ENCODE measurements at places on chromosomes 5 and 9. TPM values are rescaled to one million over a fixed set of nuclear protein-coding genes. Genes with fewer than 3 reads are reported as not detected.

The COL15A1 gene
- 256 TPM for total RNA-seq

The KIF4B gene
- under 0.01 TPM for total RNA-seq

The PPP6C gene
- 35.8 TPM for total RNA-seq

GRCh38 chr9:18976221-18976708, 56.7 kb downstream of the SAXO1 start:
- peaks cover 13% of the 10 kb centered on the region for H3K4me1 ChIP-seq
- H3K27ac ChIP-seq = no peak overlapping the region
- H3K27me3 ChIP-seq = no peaks in the 10 kb centered on the region
- ATAC-seq = no peak
- no peaks in the 10 kb centered on the region for H3K36me3 ChIP-seq

DNA sequence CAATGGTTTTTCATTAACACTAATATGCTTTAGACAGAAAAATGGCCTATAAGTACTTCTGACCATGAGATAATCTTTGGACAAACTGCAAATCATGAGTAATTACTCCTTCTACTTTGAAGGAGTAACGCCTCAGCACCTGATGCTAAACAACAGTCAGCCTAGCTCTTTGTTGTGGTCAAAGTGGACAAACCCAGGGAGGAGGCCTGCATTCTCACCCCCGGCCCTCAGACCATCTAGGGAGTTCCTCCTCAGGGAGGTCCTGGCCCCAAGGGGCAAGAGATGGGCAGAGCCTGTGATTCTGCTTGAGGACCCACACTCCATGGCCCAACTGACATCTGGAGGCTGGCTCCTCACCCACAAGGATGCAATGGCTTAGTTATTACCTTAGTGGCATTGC, 48.2 kb upstream of the ANGPTL2 start:
- no peaks in the 10 kb centered on the region for H3K27me3 ChIP-seq
- H3K27ac ChIP-seq = no peak overlapping the region
- H3K4me1 ChIP-seq = no peaks in the 10 kb centered on the region
- ATAC-seq = no peak
- H3K36me3 ChIP-seq = peaks cover 28% of the 10 kb centered on the region

Data from gastroesophageal sphincter (tissue), 4 donors.